ENCODE measurements at places on chromosomes 11 and 22. TPM values are rescaled to one million over a fixed set of nuclear protein-coding genes. Genes with fewer than 3 reads are reported as not detected.

SYT13 gene
- total RNA-seq = 7.2 TPM

PPM1F gene
- total RNA-seq = 30.8 TPM

GRM5 gene
- not detected for total RNA-seq

ACR gene
- total RNA-seq = not detected

B4GALNT4 gene
- 29.4 TPM for total RNA-seq

OR9G1 gene
- total RNA-seq = not detected

OR8D1 gene
- not detected for total RNA-seq

CENPM gene
- total RNA-seq = 7.7 TPM

NLRP14 gene
- 0.24 TPM for total RNA-seq

OR5B21 gene
- not detected for total RNA-seq

SEZ6L gene
- total RNA-seq = not detected

PGR gene
- total RNA-seq = not detected

MB gene
- total RNA-seq = not detected

LRRC32 gene
- 0.72 TPM for total RNA-seq

BRSK2 gene
- not detected for total RNA-seq

CYP2D6 gene
- 0.85 TPM for total RNA-seq

ANKK1 gene
- 0.85 TPM for total RNA-seq

APIP gene
- total RNA-seq = 14.5 TPM

ISX gene
- not detected for total RNA-seq

CHCHD10 gene
- total RNA-seq = 9.2 TPM

OSBP2 gene
- total RNA-seq = 8.0 TPM

INS gene
- total RNA-seq = not detected

TRPC6 gene
- not detected for total RNA-seq

SEPTIN3 gene
- total RNA-seq = not detected

PNPLA3 gene
- 3.0 TPM for total RNA-seq

CASP12 gene
- not detected for total RNA-seq

RDX gene
- 96.3 TPM for total RNA-seq

C11orf42 gene
- total RNA-seq = not detected

OVCH2 gene
- total RNA-seq = not detected

MMP1 gene
- total RNA-seq = 97.4 TPM

GNG3 gene
- not detected for total RNA-seq

TMEM45B gene
- 176 TPM for total RNA-seq

DNAJB7 gene
- total RNA-seq = not detected

ANO3 gene
- not detected for total RNA-seq

TTLL1 gene
- 7.7 TPM for total RNA-seq

EIF3M gene
- 753 TPM for total RNA-seq

TRIM22 gene
- total RNA-seq = 58.8 TPM

HBD gene
- not detected for total RNA-seq

SLC17A6 gene
- not detected for total RNA-seq

KRTAP5-7 gene
- total RNA-seq = not detected

SAA1 gene
- total RNA-seq = 53.7 TPM

POU2AF1 gene
- not detected for total RNA-seq

HTR3B gene
- not detected for total RNA-seq

SCT gene
- not detected for total RNA-seq

NLRP6 gene
- not detected for total RNA-seq

MYO7A gene
- total RNA-seq = 0.24 TPM

KCNJ11 gene
- total RNA-seq = 0.24 TPM

MUC2 gene
- not detected for total RNA-seq

TRIM21 gene
- total RNA-seq = 6.8 TPM

DDT gene
- total RNA-seq = 98.9 TPM

CDC42BPG gene
- total RNA-seq = 17.1 TPM

PRG2 gene
- not detected for total RNA-seq

OR8G5 gene
- total RNA-seq = not detected

SERGEF gene
- 25.3 TPM for total RNA-seq

Measured in tracheal epithelial cell (primary cell).